Breast epithelium (tissue), 4 donors: ENCODE measurements at places on chromosomes 2 and 18.

DNA sequence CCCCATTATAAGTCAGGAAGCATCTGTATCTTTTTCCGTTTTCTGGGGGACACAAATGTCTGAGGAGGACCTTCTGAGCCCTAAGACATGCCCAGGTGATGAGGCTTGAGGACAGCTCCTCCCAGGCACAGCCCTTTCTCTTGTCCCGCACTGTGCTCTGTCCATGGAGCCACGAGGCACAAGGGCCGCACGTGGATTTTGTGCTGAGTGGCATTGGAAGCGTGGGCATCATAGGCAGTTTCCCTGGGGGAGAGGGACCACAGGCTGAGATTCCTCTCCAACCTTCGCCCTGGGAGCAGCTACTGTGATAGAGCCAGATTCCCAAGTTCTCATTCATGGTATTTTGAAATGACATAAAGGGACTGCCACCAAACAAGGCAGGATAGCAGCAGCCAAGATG lies 139.9 kb downstream of the SH3RF3 start:
- no peak for DNase-seq
- H3K4me1 ChIP-seq = no peaks in the 10 kb centered on the region
- H3K36me3 ChIP-seq = no peaks in the 10 kb centered on the region
- no peak overlapping the region for H3K4me3 ChIP-seq

GRCh38 chr2:160075171-160075570 lies 12.8 kb upstream of the PLA2R1 start:
- H3K4me3 ChIP-seq = no peak overlapping the region
- peak; percentile 65 for DNase-seq
- no peaks in the 10 kb centered on the region for H3K27me3 ChIP-seq

DNA sequence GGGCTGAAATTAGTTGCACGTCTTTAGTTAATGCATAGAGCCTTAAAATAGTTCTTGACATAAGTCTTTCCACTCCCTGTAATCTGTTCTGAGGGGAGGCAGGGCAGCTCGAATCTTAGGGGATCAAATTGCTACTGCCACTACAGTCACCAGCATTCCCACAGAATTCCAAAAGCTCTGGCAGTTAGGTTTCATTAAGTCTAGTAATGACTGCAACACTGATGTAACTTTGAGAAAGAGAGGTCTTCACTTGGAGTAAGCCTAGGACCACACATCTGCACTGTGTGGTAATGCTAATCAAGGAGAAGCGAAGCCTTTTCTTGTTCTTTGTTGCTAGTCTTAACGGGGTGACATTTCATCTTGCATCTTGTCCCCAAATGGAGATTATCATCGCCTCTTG lies 19.3 kb upstream of the NCK2 start:
- no peak for DNase-seq
- no peaks in the 10 kb centered on the region for H3K4me1 ChIP-seq
- H3K36me3 ChIP-seq = no peaks in the 10 kb centered on the region
- H3K27me3 ChIP-seq = no peaks in the 10 kb centered on the region
- no peak overlapping the region for H3K27ac ChIP-seq

GRCh38 chr18:65750389-65751154 lies at the start of gene CDH7:
Gene CDH7, plus strand, starts transcription at chr18:65751012. Its CDS starts 11,831 bp downstream, at chr18:65762843.
- H3K36me3 ChIP-seq = no peaks in the 10 kb centered on the region
- H3K27me3 ChIP-seq = no peaks in the 10 kb centered on the region
- H3K27ac ChIP-seq = no peak within 1 kb of the TSS

- H3K4me1 ChIP-seq = no peaks in the 10 kb centered on the region
- no peaks in the 10 kb centered on the region for H3K27me3 ChIP-seq
- H3K36me3 ChIP-seq = no peaks in the 10 kb centered on the region
- H3K4me3 ChIP-seq = no peak overlapping the region
Observed at GRCh38 chr2:166171216-166171615, 43.4 kb upstream of the SCN1A start.

GRCh38 chr2:130985206-130985780 lies 108.0 kb downstream of the FAM168B start:
- H3K4me1 ChIP-seq = no peaks in the 10 kb centered on the region
- no peak overlapping the region for H3K4me3 ChIP-seq
- no peaks in the 10 kb centered on the region for H3K36me3 ChIP-seq

- H3K4me3 ChIP-seq = no peak overlapping the region
- H3K27me3 ChIP-seq = no peaks in the 10 kb centered on the region
- no peaks in the 10 kb centered on the region for H3K4me1 ChIP-seq
- H3K36me3 ChIP-seq = no peaks in the 10 kb centered on the region
Observed at GRCh38 chr18:38909972-38910371, 1344.4 kb upstream of the CELF4 start.

- DNase-seq = no peak
- H3K27ac ChIP-seq = no peak overlapping the region
- no peak overlapping the region for H3K4me3 ChIP-seq
- no peaks in the 10 kb centered on the region for H3K4me1 ChIP-seq
- no peaks in the 10 kb centered on the region for H3K27me3 ChIP-seq
- no peaks in the 10 kb centered on the region for H3K36me3 ChIP-seq
Observed at GRCh38 chr2:40286721-40287120, 165.2 kb downstream of the SLC8A1 start.

GRCh38 chr18:62071071-62071470 lies 115.8 kb downstream of the PIGN start:
- H3K36me3 ChIP-seq = no peaks in the 10 kb centered on the region
- H3K4me3 ChIP-seq = no peak overlapping the region
- no peaks in the 10 kb centered on the region for H3K4me1 ChIP-seq
- no peak overlapping the region for H3K27ac ChIP-seq

DNA sequence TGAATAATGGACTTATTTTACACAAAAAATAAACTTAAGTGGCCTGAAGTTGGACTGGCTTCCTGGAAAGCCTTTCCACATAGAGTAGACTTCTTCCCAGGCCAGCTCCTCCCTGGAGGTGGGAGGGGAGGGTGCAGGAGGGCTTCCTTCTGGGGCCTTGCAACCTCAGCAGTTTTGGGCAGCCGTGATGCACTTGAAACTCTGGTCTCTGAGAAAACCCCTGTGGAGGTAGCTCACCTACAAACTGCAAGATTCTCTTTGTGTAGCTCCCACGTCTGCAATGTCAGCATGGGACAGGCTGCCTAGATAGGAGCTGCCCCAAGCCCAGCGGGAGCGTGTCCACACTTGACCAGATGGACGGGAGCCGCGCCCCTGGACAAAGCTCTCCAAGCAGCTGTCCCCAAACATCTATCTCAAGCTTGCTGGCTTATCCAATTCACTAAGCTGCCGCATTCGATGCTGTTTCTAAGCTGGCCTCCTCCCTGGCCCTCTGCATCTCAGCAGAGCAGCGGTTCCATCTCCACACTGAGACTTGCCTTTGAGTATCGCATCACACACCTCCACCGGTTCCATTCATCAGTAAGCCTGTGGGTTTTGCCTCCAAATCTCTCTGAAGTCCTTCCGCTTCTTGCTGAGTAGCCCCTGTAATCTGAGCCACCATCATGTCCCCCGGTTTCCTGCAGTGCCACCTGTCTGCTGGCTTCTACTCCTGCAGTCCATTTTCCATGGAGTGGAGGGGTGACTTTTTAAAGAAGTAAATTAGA lies 1.6 kb upstream of the LPIN1 start:
- no peaks in the 10 kb centered on the region for H3K27me3 ChIP-seq
- H3K4me3 ChIP-seq = no peak overlapping the region
- no peaks in the 10 kb centered on the region for H3K4me1 ChIP-seq
- peak overlapping the region; percentile 77 for H3K27ac ChIP-seq

DNA sequence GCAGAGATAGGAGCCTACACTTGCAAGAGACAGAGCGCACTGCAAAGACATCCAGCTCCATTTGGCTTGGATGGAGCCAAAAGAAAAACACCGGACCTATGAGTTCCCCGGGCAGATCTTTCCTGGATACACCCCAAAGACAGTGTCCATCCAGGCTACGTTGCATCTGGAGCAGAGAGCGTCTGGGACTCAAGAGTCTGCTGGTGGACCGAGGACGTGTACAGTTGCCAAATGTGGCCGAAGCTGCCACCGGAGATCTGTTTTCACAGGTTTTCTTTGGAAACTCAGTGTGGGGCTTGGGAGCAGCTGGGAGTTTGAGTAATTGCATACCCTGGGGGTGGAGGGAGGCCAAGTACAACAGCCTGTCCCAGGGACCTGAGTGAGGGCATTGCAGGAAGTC lies 192.3 kb upstream of the OSR1 start:
- no peak overlapping the region for H3K4me3 ChIP-seq
- no peaks in the 10 kb centered on the region for H3K4me1 ChIP-seq
- H3K36me3 ChIP-seq = no peaks in the 10 kb centered on the region
- no peak overlapping the region for H3K27ac ChIP-seq
- H3K27me3 ChIP-seq = no peaks in the 10 kb centered on the region
- DNase-seq = no peak

DNA sequence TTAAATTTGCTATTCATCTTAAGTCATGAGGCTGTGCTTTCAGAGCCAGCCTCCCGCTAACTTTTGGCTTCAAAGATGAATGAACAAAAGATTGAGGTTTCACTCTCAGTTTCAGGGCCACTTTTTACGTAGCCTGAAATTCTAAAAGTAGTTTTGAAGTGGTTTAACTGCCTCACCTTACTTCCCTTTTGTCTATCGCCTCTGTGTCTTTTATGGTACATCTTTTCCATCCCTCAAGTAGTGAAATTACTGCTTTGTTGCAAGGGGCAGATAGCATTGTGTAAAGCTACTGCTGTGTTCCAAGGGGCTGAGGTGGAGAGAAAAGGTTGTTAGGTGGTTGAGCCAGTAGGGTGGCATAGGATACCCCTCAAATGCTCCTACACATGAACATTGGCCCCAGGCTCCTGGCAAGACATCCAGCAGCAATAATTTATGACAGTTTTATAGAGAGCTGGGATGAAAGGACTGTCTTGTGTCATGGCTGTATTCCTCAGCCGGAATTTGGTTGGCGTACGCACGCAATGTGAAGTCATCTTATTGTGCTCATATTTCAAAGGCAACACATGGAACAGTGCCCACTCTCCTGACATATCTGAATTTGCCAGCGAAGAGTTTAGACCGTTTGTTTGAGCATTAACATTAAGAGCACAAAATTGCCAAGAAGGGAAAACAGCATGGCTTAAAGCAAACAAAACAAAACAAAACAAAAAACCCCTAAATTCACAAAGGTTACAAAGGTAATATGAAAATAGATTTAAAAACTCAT lies 32.2 kb downstream of the QPCT start:
- H3K27me3 ChIP-seq = no peaks in the 10 kb centered on the region
- H3K36me3 ChIP-seq = no peaks in the 10 kb centered on the region
- peak overlapping the region; percentile 25 for H3K4me3 ChIP-seq

DNA sequence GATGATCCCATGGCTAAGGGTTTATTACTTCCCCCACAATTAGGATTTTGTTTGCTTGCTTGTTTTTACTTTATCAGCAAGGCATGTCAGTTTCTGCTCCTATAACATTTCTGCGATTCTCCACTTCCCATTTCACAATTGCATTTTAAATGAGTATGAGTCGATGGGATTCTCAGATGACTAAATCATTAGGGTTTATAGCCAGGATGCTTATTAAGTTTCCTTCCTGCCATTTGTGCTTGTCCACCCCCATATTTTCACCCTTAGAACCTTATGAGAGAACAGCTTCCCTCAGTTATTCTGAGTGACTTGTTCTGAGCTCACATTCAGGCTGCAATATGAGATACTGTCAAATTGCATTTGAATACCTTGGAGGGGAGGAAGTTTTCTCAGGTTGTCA lies 37.9 kb upstream of the C1GALT1C1L start:
- no peak overlapping the region for H3K27ac ChIP-seq
- no peak for DNase-seq
- no peaks in the 10 kb centered on the region for H3K36me3 ChIP-seq
- no peaks in the 10 kb centered on the region for H3K4me1 ChIP-seq

- H3K36me3 ChIP-seq = no peaks in the 10 kb centered on the region
- DNase-seq = no peak
Observed at GRCh38 chr2:24722141-24722790, 70.9 kb downstream of the PTRHD1 start.

DNA sequence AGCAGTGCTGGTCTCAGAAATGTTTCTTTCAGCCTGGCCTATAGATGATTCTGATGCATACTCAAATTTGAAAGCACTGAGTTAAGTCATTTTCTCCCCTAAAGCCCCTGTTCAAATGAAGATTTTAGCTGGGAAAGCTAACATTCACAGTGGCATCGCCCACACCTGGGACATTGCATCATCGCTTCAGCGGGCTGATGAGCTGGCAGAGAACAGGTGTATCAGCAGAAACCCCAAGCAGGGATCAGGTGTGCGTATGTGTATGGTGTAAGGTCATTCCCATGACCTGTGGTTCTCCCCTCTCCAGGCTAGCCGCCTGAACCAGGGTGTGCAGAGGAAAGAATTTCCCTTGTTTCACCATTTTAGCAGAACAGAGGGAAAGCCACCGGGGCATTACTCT lies 56.3 kb downstream of the EPAS1 start:
- no peak overlapping the region for H3K4me3 ChIP-seq
- no peaks in the 10 kb centered on the region for H3K36me3 ChIP-seq
- DNase-seq = no peak

DNA sequence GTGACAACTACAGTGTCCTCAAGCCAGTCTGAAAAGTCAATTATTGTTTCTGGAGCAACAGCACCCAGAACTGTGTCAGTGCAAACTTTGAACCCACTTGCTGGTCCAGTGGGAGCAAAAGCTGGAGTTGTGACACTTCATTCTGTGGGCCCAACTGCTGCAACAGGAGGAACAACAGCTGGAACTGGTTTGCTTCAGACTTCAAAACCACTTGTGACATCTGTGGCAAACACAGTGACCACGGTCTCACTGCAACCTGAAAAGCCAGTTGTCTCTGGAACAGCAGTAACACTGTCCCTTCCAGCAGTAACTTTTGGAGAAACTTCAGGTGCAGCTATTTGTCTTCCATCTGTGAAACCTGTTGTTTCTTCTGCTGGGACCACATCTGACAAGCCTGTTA lies 59.8 kb downstream of the TAF4B start:
- no peak overlapping the region for H3K4me3 ChIP-seq
- H3K27me3 ChIP-seq = no peaks in the 10 kb centered on the region
- no peak for DNase-seq
- H3K36me3 ChIP-seq = no peaks in the 10 kb centered on the region
- H3K27ac ChIP-seq = no peak overlapping the region

DNA sequence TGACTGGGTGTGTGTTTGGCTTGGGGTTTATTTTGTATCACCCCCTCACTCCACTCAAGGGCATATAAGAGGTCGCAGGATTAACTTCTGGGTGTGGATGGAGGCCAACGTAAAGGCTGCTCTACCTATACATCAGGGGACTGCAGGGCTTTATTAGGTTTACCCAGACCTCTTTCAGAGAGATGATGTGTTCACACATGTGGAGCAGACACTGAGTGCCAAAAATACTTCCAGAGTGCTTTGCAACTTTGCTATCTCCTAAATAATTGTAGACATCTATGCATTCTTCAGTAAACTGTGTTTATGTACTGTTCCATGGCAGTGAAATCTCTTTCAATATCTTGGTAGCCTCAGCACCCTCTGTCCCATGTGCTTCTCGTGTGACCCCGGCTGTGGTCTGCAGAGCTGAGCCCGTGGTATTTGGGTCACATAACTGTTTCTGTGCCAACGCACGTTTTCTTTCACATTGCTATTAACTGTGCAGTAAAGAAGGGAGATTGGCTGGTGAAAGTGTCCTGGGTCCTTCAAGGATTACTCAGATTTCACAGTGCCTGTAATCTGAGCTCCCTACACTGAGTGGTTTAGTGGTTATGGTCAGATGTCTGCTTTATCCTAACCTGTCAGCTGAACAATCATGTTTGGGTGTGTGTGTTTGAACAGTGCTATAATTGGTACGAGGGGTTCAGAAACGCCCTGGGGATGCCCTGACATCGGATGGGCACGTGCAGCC lies 208.1 kb downstream of the VAPA start:
- H3K27me3 ChIP-seq = no peaks in the 10 kb centered on the region
- DNase-seq = no peak
- no peak overlapping the region for H3K4me3 ChIP-seq
- no peak overlapping the region for H3K27ac ChIP-seq
- H3K4me1 ChIP-seq = no peaks in the 10 kb centered on the region
- no peaks in the 10 kb centered on the region for H3K36me3 ChIP-seq

GRCh38 chr2:42846932-42847595 lies 54.7 kb upstream of the HAAO start:
- peak overlapping the region; percentile 40 for H3K27ac ChIP-seq
- no peaks in the 10 kb centered on the region for H3K27me3 ChIP-seq
- no peaks in the 10 kb centered on the region for H3K4me1 ChIP-seq
- H3K36me3 ChIP-seq = no peaks in the 10 kb centered on the region
